ENCODE measurements at places on chromosomes 6 and 20. TPM values are rescaled to one million over a fixed set of nuclear protein-coding genes. Genes with fewer than 3 reads are reported as not detected.

DNA sequence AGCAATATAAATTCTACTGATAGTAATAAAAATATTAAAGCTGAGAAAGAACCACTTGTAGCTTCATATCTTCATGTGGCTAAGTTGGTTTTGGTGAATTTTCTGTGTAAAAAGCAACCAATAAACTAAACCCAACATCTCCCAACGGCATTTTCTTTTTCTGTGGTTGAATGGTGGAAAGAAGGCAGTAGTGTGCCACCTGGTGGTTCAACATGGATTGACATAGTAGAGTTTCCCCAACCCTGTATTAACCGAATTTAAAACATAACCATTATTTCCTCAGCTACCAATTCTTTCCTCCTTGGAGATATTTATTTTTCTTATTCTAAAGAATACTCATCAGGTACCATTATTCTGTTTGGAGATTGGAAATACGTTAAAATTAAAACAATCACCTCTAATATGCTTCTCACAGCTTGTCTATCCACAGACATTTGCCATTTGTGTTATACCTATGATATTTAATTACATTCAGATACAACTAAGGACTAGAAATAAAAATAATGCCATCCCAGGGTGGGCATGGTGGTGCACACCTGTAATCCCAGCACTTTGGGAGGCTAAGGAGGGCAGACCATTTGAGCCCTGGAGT, 117.1 kb upstream of the EEF1E1 start:
- peak; percentile 75 for DNase-seq

- DNase-seq, result peak; percentile 27
Measured at GRCh38 chr6:163688739-163689362, 274.3 kb downstream of the QKI start.

EYS gene
- polyA plus RNA-seq, result not detected

GRCh38 chr20:45449528-45449927, 20.0 kb upstream of the WFDC2 start:
- DNase-seq, result no peak

CLVS2 gene
- 0.58 TPM for polyA plus RNA-seq

DNA sequence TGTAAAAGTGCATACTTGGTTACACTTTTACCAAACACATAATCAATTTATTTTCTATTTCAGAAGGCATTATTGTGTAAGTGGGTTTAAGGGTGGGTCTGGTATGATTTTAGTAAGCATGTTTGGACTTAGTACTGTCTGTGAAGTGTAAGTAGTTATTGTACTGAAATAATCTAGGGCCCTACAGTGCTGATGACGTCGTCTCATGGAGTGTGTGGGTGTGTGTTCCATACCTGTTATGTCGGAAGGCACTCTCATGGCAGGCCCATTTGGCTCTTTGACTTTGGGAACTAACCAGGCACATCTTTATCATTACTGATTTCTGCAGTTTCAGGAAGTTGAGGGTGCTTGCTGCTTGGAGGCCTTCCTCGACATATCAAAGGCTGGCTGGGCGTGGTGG, 155.1 kb downstream of the SASH1 start:
- DNase-seq, result no peak

ZNF322 gene
- polyA plus RNA-seq, result 8.6 TPM

DNA sequence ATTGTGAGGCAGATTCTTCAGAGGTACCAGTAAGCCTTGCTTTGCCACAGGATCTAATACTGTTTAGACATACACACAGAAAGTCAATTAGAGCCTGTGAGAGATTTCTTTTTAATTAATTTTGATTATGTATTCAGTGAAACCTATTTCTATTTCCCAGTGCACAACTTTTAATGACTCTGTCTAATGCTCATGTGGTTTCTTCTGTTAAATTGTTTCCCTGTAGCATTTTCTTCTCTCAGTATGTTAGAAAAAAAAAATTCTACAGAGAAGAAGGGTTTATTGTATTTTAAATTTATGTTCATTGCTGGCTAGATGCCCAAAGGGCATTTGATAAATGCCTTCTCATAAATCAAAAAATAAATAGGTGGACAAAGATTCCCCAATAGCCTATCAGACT, 293.7 kb downstream of the C6orf118 start:
- DNase-seq, result no peak

GRCh38 chr20:45305262-45305661, 1.4 kb upstream of the RBPJL start:
- DNase-seq, result no peak

LSM2 gene
- polyA plus RNA-seq, result 166 TPM

NKX2-2 gene
- 6.9 TPM for polyA plus RNA-seq

DNA sequence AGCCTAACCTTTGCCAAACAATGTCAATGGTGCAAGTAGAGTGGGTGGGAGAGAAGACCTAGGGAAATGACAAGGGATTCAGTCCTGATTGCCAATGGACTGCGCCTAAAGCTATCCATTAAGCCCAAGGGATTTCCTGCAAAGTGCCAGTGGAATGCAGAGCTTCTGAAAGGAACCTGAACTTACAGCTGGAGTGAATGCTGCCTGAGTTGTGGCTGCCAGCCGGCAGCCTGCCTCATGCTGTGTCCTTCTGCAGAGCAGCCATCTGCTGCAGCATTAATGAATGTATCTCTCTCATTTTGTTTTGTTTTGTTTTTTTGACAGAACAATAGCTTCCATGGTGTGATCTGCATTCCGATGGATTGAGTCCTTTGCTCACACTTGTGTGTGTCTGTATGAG, 44.7 kb downstream of the SLC35F1 start:
- peak; percentile 82 for DNase-seq

- DNase-seq, result no peak
Measured at GRCh38 chr6:169907419-169908115, 156.1 kb downstream of the ERMARD start.

DNA sequence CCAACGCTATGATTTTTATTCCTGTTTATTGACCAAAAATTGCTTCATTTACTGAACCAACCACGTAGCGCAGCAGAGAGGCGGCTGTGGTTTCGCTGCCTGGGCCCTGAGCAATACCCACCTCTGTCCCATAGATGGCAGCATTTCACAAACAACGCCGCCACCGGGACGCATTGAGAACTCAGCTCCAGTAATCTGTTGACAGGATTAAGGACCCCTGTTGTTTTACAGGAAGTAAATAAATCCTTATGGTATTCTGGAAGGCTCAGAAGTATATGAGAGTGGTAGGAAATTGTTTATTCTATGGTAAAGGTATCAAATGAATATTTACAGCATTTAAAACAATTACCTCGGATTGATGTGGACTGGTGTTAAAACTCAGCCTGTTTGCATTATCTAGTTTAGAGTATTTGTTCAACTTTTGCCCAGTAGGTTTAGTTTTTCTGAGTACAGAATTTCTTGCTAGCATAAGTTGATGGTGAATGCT, 547.9 kb upstream of the SLC35B3 start:
- DNase-seq, result peak; percentile 91

GSTA3 gene
- polyA plus RNA-seq, result not detected

OR2H1 gene
- polyA plus RNA-seq, result not detected

CST2 gene
- polyA plus RNA-seq, result not detected

C20orf144 gene
- polyA plus RNA-seq, result 0.14 TPM

- no peak for DNase-seq
Measured at GRCh38 chr20:23639490-23639958, 1.8 kb upstream of the CST3 start.

FOXQ1 gene
- 0.98 TPM for polyA plus RNA-seq

SGK1 gene
- 38.5 TPM for polyA plus RNA-seq

TSHZ2 gene
- 18.6 TPM for polyA plus RNA-seq

C6orf47 gene
- 29.4 TPM for polyA plus RNA-seq

DNA sequence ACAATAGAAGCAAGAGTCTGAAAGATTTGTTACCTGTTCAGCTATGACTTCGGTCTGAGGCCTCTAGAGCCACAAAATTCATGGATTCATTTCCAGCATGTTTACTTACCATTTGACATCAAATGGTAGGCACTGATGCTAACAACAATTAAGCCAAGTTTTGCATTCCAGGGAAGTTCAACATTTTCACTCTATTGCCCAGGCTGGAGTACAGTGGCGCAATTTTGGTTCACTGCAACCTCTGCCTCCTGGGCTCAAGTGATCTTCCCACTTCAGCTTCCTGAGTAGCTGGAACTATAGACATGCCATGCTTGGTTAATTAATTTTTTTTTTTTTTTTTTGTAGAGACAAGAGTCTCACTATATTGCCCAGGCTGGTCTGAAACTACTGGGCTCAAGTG, 114.1 kb upstream of the SGK1 start:
- no peak for DNase-seq

DDAH2 gene
- 284 TPM for polyA plus RNA-seq

RAD21L1 gene
- not detected for polyA plus RNA-seq

DNA sequence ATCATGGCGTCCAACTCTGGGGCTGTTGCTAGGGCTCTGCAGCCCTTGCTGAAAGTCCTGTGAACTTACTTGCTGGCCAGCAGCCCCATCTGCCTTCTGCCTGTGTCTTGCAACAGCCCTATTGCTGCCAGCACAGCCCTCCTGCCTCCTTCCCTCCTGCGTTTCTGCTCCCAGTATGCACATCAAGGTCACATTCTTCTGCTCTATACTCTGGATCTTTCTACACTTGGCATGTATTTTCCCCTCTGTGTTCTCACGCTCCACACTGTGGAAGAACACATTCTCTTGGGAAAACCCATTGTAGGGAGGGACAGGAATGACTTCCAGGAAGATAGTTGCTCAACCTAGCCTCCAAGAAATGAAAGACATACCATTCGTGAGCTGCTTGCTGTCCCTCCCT, 80.9 kb upstream of the PHACTR2 start:
- no peak for DNase-seq

FAM83C gene
- not detected for polyA plus RNA-seq

GRCh38 chr6:137640086-137640485, 145.9 kb upstream of the OLIG3 start:
- peak; percentile 64 for DNase-seq

NMBR gene
- 0.41 TPM for polyA plus RNA-seq

GRCh38 chr6:168530653-168531071, 89.7 kb downstream of the SMOC2 start:
- DNase-seq, result no peak

BPIFB2 gene
- not detected for polyA plus RNA-seq

GRCh38 chr20:60206259-60206658, 248.0 kb downstream of the CDH26 start:
- DNase-seq, result no peak

OXT gene
- polyA plus RNA-seq, result not detected

TMC2 gene
- not detected for polyA plus RNA-seq

GRCh38 chr20:57247292-57247965, 19.0 kb downstream of the BMP7 start:
- no peak for DNase-seq

DNA sequence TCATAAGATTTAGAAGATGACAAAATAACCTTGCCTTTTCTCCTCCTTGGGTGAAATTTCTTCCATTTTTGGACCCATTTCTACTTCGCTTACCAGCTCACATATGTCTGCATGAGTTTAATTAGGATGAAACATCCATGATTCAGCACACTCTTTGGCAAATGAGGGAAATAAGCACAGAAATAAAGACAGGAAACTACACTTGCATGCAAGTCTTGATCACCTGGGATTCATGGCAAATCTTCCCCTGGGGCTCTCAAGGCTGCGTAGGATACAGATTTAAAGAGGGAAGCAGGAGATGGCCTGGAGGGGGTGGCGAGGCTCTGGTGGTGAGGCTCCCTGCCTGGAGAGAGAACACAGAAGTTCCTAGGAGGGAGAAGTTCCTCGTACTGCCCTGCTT, 147.8 kb downstream of the EDN3 start:
- DNase-seq, result no peak

ENPP1 gene
- 0.36 TPM for polyA plus RNA-seq

MEP1A gene
- polyA plus RNA-seq, result not detected

- DNase-seq, result peak; percentile 46
Measured at GRCh38 chr6:69280858-69281257, 516.0 kb downstream of the LMBRD1 start.

PACSIN1 gene
- 73.8 TPM for polyA plus RNA-seq

DNA sequence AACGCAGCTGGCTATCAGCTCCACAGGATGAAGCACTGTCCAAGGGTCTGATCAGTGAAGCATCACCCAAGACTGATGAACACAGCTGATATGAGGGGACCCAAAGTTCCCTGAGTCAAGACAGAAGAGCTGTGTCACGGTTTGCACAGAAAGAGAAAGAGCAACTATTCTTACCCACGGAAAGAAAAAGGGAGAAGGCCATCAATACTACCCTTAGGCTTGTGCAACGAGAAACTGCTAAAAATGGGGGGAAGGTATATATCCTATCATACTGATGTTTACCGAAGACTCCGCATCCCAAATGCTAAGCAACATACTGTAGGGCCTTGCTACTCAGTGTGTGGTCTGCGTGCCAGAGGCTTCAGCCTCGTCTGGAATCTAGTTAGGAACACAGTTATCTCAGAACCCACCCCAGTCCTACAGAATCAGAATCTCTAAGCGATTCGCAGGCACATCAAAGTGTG, 665 bp downstream of the FASTKD5 start:
- DNase-seq, result no peak

ZNF512B gene
- 15.2 TPM for polyA plus RNA-seq

IMPG1 gene
- polyA plus RNA-seq, result 0.08 TPM

DNA sequence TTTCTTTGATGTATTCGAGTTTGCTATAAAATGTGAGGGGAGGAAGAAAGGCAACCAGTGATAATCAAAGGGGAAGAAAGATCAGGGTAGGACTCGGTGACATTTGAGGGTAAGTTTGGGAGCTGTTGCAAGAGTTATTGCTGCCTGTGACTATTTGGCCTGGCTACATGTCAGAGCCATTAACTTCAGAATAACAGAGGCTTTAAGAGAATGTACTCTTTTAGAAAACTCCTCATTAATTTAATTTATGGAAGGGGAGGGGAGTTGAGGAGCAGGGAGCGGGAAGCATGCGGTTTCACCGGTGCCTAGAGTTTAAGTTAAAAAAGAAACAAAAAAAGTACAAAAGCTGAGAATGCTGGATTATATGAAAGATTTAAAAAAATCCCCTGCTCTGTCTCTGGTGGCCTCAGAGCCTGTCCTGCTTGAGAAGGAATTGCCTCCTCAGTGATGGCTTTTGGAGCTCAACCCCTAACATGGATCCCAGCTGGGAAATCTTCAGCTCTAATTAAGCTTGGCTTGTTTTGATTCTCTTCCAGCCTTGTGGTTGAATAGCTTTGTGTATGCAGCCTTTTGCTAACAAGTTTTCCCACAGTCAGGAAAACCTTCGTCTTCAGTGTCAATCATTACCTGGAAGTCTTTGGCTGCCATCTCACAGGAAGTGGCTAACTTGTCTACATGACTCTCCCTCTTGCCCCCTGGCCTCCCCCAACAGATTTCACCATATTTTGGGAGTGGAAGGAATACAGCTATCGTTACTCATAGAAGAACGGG, 238.2 kb downstream of the SOX4 start:
- peak; percentile 37 for DNase-seq

KIZ gene
- polyA plus RNA-seq, result 16.4 TPM

GRCh38 chr6:135423649-135424128, 73.9 kb downstream of the AHI1 start:
- peak; percentile 29 for DNase-seq

DNA sequence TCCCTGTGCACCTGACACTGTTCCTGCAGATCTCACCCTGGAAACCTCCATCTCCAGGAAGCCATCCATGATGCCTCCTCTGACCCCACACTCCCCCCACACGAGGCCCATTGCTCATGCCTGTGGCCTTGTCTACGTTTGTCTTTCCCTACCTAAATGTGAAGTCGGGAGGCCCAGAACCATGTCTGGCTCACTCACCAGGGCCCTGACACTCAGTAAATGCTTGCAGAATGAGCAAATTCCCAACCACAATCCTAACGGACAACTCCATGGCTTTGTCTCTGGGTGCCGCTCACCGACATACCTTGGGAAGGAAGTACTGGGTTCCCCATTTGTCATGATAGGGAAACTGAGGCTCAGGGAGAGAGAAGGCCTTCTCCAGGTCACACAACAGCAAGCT, 7.3 kb downstream of the PEDS1 start:
- DNase-seq, result no peak

ALDH8A1 gene
- polyA plus RNA-seq, result not detected

MOXD1 gene
- polyA plus RNA-seq, result 3.3 TPM

Measured in brain (organoid and tissue), 16 donors.